NCI-H146 (cell line): ENCODE measurements at places on chromosomes 2 and 18.

GRCh38 chr2:24749069-24749691 lies 44.0 kb downstream of the PTRHD1 start:
- no peak for DNase-seq

DNA sequence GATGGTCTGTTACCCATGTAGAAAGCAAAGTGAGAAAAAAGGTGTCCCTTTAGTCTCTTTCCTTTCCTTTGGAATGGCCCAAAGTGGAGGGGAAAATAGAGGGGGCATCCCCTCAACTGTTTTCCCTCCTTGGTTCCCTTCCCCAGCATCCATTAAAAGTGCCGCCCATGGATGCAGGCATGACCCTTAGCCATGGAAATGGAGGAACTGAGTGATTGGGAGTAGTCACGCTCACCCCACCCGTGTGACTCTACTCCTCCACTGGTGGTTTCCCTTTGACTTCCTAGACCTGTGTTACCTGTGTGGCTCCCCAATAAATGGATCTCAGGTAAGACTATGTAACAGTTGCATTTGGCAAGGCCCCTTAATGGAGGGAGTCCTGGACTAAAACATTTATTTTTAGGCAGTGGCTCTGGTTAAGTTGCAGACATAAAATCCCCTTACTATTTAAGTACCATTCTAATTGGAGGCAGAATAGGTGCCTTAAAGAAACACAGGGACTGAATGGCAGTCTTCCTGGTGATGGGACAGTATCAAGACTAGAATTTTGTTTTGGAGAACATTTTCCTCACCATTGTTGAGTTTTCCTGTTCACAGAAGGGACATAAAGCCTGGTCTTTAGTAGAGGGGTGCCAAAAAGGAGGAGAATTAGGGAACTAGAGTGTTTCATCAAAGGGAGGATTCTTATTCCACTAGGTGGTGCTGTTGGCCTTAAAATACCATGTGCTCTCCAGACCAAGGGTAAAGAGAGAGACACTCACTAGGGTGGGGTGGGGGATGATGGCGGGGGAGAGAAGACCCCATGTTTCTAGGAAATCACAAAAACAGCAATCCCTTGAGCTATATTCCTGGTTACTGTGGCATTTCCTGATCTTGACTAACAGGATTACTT lies 25.7 kb upstream of the PLA2R1 start:
- DNase-seq: no peak

GRCh38 chr18:57154191-57154830 lies 7.4 kb downstream of the BOD1L2 start:
- DNase-seq: no peak

- DNase-seq: no peak
These were observed 15.6 kb downstream of the EFHD1 start for GRCh38 chr2:232649033-232649432.

DNA sequence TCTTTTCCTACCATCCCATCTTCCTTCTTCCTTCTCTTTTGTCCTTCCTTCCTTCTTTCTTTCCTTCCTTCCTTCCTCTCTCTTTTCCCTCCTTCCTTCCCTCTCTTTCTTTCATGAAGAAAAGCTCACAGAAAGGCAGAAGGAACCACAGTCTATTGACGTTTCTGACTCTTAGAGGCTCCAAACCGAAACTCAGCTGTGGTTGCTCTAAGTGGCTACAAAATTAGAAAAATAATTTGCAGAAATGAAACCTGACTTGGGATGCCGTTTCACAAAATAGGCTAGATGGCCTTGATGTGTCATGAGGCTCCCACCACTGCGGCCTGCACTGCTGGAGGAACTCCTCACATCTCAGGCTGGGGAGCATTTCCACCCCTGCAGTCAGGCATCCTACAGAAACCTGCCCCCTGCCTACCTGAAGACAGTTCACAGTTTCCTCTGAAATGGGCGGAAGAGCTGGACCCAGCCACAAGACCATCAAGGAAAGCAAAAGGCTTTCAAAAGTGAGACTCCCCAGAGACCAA lies 165.6 kb downstream of the SMAD7 start:
- no peak for DNase-seq

DNA sequence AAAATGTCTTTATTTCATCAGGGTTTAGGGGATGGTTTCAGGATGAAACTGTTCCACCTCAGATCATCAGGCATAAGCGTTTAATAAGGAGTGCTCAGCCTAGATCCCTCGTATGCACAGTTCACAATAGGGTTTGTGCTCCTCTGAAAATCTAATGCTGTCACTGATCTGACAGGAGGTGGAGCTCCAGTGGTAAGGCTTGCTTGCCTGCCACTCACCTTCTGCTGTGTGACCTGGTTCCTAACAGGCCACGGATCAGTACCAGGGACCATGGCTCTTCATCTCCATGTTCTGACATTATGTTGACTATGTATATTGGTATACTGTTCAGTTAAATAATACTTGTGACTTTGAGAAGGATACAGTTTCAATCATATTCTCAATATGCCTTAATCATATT lies 41.6 kb downstream of the PPIG start:
- DNase-seq: no peak

- DNase-seq: no peak
These were observed 130.3 kb downstream of the EML6 start for GRCh38 chr2:54853616-54854310.
